ENCODE measurements at places on chromosomes 13 and 19.

- DNase-seq, result no peak
Observed at GRCh38 chr13:28047757-28048388, 52.5 kb downstream of the FLT3 start.

- DNase-seq, result no peak
Observed at GRCh38 chr13:93435651-93436050, 209.0 kb downstream of the GPC6 start.

DNA sequence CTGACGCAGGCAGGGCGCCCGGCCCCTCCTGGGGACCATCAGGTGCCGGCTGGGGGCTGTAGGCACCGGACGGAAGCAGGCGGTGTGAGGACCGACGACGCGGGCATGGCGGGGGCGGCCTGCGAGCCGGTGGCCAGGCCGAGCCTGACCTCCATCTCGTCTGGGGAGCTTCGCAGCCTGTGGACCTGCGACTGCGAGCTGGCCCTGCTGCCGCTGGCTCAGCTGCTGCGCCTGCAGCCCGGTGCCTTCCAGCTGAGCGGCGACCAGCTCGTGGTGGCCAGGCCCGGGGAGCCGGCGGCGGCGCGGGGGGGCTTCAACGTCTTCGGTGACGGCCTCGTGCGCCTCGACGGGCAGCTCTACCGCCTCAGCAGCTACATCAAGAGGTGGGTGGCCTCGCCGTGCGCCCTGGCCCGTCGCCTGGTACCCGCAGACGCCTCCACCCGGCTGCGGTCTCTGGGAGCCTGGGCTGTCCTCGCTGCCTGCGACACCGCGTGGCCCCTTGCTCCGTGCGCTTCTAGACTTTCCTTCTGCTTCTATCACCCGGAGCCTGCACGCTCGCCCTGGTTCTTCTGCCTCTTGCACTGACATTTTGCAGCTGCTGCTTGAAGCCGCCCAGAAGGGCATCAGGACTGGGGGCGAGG is 460 bp downstream of the MEDAG start:
- no peak for DNase-seq

GRCh38 chr13:93356469-93356868 is 129.9 kb downstream of the GPC6 start:
- no peak for DNase-seq

DNA sequence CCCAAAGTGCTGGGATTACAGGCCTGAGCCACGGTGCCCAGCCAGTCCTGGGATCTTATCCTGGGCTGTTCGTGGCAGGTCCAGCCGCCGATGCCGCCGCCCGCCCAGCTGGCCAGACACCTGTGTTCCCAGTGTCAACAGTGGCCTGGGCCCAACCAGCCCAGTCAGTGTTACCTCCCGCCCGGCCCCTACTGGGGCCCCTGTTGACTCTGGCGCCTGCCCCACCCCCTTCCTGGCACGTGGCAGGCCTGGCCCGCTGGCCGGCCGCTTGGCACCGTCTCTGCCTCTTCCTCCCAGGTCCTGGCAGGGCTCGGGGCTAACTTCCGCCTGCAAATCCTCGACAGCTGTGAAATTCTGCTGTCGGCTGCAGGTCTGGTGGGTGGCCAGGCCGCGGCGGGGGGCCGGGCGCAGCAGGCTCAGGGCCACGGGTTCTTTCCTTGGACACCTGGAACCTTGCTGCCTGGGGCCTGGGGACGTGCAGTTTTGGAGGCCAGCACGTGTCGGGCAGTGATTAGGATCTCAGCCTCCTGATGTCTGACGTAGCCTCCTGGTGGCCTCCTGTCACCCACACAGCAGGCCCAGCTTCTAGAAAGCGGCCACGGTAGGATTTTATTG is 9.1 kb downstream of the ARID3A start:
- no peak for DNase-seq

- no peak for DNase-seq
Observed at GRCh38 chr13:24083141-24083540, 77.4 kb upstream of the SPATA13 start.

- DNase-seq, result no peak
Observed at GRCh38 chr13:98834254-98834960, 81.9 kb upstream of the SLC15A1 start.

- DNase-seq, result no peak
Observed at GRCh38 chr19:57905258-57905657, 11.1 kb downstream of the ZNF417 start.

DNA sequence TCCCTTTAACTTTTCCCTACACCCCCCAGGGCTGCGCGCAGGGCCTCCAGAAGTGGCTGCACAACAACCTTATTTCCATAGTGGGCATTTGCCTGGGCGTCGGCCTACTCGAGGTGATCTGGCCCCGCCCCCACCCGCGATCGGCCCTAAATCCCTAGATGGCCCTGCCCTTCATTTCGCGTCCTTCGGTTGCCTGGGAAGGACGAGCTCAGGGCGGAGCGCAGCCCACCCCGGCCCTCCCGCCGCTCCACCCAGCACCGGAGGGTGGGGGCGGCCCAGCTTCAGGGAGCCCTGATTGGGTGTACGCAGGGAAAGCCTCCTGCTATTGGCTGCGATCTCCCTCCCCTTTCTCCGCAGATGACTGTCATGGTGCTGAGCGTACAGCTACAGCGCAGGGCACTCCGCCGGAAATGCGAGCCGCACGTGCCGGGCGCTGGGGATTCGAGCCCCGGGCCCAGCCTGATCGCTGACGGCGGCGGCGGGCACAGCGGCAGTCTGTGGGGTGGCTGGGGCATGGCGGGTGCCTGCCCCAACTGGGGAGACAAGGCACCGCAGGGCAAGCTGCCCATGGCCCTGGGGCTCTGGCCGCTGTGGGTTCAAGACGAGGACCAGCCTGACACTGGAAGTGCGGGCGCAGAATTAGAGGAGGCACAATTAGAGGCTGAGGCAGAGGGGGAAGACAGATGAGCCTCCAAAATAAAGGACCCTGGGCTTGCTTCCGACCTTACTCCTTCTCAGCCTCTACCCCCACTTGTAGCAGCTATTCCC is 4.3 kb downstream of the CD37 start:
- DNase-seq, result no peak

- DNase-seq, result peak; percentile 59
Observed at GRCh38 chr13:20475927-20476691, 49.5 kb downstream of the CRYL1 start.

DNA sequence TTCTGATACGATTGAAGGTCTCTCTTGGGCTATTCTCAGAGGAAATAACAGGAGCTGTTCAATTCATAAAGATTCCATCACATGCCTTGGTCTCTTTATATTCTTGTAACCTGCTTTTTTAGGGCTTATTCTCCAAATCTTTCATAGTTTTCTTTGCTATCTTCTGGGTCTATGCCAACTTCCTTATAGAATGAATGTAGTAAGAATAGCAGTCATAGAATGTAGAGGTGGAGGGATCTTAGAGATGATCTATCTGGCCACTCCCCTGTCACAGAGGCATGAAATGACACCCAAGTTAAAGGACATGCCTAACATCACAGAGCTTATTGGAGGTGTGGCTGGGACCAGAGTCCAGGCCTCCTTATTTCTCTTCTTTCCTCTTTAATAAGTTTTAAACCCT is 13.2 kb downstream of the LCP1 start:
- no peak for DNase-seq

DNA sequence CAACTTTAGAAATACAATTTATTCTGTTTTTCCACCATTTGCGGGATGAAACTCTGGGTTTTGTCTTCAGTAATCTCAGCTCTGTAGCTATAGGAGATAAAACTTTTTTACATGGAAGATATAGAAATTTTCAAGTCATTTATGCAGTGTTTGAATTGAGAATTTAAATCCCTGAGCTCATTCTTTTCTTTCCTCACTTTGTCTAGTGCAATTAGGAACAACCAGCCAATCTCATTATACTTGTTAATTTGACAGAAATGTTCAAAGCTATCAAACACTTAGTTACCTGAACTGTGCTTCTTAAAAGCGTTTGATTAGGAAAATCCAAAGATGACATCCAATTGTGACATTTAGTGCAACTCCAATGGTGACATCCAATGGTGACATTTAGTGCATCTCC is 1014.3 kb downstream of the SLITRK5 start:
- DNase-seq, result no peak

GRCh38 chr19:4744451-4745174 is 21.0 kb upstream of the DPP9 start:
- no peak for DNase-seq

GRCh38 chr19:1747285-1748114 is 5.8 kb upstream of the ONECUT3 start:
- no peak for DNase-seq

DNA sequence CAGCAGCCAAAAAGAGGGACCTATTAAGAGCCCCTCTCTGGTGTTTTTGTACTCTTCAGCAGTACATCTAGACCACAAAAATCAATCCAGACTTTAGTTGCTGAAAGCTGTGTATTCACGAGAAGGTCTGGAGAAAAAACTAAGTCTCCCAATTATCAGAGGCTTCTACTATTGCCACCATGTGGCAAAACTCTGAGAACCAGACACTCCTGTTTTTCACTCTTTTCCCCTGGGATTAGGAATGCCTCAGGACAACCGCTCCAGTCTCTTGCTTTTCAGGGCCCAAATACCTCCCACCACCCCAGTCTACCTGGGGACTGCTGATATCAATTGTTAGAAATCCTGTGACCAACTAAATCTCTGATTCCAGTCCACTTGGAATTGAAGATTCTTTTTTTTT is 30.1 kb upstream of the OBI1 start:
- no peak for DNase-seq

DNA sequence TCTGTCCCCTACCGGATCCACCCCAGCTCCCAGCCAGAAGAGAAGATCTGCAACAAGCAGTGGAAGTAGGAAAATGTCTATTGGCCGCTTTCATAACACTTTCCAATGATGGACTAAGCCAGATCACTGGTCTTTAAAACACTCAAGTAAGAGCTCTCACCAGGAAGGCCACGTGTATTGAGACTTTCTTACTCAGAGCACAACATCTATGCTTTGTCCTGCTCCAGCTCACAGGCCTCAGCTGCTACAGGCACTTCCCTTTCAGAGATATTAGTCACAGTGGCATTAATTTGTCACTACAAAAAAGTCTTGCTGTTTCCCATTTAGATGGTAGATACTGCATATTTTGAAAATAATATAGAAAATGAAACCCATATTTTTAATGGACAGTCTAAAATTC is 164.2 kb downstream of the ABCC4 start:
- no peak for DNase-seq

- no peak for DNase-seq
Observed at GRCh38 chr13:113806104-113806471, 47.1 kb downstream of the TMEM255B start.

DNA sequence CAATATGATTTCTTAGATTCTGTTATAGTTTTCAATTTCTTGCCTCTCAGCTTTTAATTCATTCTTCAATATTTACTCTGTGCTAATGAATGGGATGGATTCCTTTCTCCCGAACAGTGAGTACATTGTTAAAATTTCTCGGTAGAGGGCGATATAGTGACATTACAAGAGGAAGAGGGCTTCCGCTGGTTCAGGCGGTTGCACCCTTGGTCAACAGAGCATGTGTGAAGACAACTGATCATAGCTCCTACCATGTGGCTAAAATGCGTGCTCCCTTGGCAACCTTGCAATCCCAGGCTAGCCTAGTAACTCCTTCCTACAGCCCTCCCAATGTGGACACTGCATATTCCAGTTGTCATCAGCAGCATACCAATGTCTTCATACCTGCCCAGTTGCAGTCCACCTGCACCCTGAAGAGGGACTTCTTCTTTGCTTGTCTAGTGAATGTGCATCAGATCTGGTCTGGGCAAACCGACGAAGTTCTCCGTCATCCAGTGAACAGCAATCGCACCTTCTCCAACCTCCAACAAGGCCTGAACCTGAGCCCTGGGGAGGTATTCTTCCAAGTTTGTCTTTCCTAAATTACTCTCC is 653.0 kb upstream of the GPC6 start:
- DNase-seq, result no peak

- DNase-seq, result no peak
Observed at GRCh38 chr13:27968316-27969081, 616 bp downstream of the CDX2 start.

DNA sequence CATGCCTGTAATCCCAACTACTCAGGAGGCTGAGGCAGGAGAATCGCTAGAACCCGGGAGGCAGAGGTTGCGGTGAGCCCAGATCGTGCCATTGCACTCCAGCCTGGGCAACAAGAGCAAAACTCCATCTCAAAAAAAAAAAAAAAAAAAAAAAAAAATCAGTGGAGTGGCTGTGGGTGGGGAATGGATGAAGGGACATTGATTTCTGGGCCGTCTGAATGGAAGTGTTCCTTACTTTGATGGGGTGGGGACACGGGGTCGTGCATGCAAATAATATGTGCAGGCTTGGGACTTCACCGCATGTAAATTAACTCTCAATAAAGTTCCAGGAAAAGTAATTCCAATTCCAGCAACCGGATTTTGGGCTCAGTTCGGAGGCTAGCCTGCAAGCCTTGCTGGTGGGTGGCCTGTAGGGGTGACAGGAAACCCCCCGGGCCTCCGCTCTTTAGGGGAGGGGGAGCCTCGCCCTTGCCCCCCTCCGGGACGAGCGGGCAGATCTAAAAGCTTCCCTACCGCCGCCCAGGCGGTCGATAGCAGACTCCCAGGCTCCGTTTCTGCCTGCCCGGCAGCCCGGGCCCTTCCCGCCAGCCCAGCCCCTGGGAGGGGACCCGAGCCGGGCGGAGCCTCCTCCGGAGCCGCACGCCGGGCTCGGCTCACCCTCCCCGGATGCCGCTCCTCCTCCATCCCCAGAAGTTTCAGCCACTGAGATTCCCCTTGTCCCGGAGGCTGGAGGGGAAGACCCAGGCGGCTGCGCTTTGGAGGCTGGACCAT is 48.0 kb upstream of the ADGRE5 start:
- no peak for DNase-seq

DNA sequence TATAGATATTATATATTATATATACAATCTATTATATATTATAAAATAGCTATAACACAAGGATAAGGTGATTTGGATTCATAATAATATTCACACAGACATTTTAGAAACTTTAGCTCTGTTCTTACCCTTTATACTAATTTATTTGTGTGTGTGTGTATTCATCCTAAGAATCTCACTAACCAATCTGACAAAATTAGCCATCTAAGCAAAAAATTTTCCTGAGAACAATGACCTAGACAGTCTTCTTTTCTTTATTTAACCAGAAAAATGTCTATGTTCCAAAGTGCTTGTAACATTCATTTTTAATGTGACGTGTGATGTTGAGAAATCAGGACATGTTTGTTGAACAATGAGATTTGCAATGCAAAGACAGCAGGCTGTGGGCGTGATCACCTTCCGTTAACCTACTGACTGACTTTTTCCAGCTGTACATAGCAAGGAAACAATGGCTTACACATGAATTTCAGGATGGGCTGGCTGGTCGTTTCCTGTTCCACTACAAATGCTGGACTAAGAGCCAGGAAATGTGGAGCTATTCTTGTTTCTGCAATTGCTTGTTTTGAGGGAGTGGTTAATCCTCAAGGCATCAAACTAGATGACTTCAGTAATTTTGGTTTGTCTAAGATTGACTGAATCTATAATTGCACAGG is 634.6 kb upstream of the ARGLU1 start:
- no peak for DNase-seq

GRCh38 chr13:106573284-106573846 is 5.4 kb upstream of the ARGLU1 start:
- DNase-seq, result no peak

- peak; percentile 33 for DNase-seq
Observed at GRCh38 chr19:45973553-45974338, at the start of gene NOVA2. Gene NOVA2 (minus strand): TSS chr19:45973865. CDS start chr19:45973351, 514 bp downstream.

Data from stimulated activated CD8-positive, alpha-beta memory T cell treated with anti-CD3 and anti-CD28 coated beads, Interleukin-7, amount 100 ng/mL, for 48 hours (primary cell).